ENCODE measurements at places on chromosomes 13 and 19. TPM values are rescaled to one million over a fixed set of nuclear protein-coding genes. Genes with fewer than 3 reads are reported as not detected.

GRCh38 chr19:46016426-46017094 is 6.3 kb downstream of the PGLYRP1 start:
- no peaks in the 10 kb centered on the region for H3K36me3 ChIP-seq
- peak overlapping the region; percentile 97 for H3K4me3 ChIP-seq
- peaks cover 19% of the 10 kb centered on the region for H3K27me3 ChIP-seq
- peak overlapping the region; percentile 75 for H3K27ac ChIP-seq
- peak; percentile 92 for DNase-seq

KCTD4 gene
- total RNA-seq: not detected

- H3K4me1 ChIP-seq: peaks cover 3% of the 10 kb centered on the region
- peaks cover 32% of the 10 kb centered on the region for H3K36me3 ChIP-seq
Measured at GRCh38 chr19:456547-457110, 4.2 kb downstream of the SHC2 start.

DNA sequence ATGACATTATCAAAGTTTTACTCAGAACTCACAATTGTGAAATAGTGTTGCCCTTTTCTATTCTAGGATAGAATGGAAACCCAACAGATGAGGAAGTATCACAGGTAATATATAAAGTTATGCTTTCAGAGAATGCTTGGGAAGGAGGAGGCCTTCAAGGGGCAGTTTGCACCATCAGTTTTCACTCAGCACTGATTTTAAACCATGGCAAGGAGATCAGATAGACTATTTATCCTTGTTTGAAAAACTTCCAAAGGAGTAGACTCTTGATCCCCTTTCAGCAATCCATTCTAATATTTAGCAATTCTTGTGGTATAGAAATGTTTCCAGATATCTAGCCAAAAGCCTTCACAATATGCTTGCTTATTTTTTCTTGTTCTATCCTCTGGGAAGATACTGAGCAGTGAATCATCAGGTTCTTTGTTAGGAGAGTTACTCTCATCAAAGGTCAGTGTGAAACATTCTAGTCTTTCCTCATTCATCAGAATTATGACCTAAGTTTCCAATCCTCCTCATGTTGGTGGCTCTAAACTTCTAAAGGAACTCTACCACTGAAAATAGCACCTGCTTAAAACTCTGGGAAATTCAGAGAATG is 3.8 kb downstream of the GPC6 start:
- H3K27me3 ChIP-seq: peaks cover 8% of the 10 kb centered on the region
- H3K4me3 ChIP-seq: peak overlapping the region; percentile 82
- no peak for DNase-seq

DNA sequence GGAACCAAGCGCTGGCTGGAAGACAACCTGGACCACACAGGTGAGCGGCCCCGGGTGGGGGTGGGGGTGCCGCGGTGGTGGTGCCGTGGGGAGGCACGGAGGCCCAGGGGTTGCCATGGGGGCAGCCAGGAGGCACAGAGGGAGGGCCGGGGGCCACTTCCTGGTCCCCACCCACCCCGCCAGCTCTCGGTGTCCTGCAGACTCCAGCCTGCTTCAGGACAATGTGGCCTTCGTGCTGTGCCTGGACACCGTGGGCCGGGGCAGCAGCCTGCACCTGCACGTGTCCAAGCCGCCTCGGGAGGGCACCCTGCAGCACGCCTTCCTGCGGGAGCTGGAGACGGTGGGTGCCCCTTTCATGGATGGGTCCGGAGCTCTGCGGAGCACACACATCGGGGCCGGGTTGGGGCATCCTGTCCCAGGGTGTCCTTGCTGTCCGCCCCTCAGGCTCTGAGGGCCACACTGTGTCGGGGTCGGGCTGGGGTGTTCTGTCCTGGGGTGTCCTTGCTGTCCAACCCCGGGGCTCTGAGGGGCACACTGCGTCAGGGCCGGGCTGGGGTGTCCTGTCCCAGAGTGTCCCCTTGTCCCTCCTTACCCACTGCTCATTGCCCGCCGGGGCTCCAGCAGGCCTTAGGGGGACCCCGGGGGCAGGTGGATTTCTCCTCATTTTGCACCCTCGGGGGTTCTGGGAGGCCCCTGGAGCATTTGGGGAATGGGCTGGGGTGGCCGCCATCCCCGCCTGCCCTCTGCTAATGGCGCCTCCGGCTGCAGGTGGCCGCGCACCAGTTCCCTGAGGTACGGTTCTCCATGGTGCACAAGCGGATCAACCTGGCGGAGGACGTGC is 18.3 kb downstream of the NCLN start:
- H3K4me3 ChIP-seq: no peak overlapping the region
- no peaks in the 10 kb centered on the region for H3K27me3 ChIP-seq
- H3K4me1 ChIP-seq: no peaks in the 10 kb centered on the region
- H3K36me3 ChIP-seq: no peaks in the 10 kb centered on the region
- no peak overlapping the region for H3K27ac ChIP-seq

- no peak overlapping the region for H3K4me3 ChIP-seq
- H3K27me3 ChIP-seq: peaks cover 3% of the 10 kb centered on the region
- no peaks in the 10 kb centered on the region for H3K36me3 ChIP-seq
- peak; percentile 50 for DNase-seq
- no peak overlapping the region for H3K27ac ChIP-seq
- peaks cover 10% of the 10 kb centered on the region for H3K4me1 ChIP-seq
Measured at GRCh38 chr19:38917921-38918491, 6.0 kb upstream of the CCER2 start.

DNA sequence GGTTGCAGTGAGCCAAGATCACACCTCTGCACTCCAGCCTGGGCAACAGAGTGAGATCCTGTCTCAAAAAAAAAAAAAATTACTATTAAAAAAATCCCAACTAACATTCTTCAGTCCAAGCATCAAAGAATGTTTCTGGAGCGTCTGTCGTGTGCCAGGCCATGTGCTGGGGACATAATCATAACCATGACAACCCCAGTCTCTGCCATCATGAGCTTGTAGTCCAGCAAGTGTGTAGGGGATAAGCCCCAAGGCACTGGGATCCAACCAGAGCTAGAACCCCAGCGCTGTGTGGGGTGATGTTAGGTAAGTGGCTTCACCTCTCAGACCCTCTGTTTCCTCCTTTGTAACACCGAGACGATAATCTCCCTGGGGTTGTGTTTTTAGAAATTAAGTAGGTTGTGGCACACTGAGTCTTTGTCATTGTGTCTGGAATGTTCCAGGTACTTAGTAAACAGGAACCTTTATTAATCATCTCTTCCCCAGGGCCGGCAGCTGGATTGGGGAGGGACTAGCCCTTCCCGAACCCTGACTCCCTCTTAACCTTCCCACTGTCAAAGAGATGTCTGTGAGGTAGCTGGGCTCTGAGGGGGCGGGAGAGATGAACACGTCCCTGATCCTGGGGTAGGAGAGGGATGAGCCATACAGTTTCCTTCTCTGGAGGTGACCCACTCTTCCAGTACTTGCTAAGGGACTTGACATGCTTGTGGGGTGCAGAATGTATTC is 5.2 kb downstream of the ITPKC start:
- H3K27me3 ChIP-seq: no peaks in the 10 kb centered on the region
- H3K4me3 ChIP-seq: no peak overlapping the region
- DNase-seq: no peak
- H3K36me3 ChIP-seq: no peaks in the 10 kb centered on the region
